ENCODE measurements at places on chromosomes 11 and 22.

DNA sequence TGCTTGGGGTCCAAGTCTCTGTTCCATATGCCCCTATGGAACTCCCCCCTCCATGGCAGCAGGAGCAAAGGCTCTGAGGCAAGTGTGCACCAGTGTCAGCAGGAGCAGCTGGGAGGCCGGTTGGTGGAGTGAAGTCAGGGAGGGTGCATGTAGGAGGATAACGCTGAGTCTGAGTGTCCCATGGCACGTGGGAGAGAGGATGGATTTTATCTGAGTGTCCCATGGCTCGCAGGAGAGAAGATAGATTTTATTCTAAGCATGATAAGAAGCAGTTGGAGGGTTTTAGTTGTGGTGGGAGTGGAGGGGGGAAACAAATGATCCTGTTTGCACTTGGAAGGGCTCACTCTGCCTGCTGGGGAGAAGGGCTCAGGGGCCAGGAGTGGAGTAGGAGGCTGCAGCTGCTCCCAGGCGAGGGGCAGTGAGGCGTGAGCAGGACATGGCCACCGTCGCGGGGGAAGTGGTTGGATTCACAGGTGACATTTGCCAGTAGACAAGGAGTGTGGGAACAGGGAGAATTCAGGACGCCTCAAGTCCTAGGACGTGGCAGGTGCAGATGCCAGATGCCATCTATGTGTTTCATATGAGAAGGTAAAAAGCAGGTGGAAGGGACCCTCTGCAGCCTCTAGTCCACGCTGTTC, 33.6 kb upstream of the PARVG start:
- no peak for DNase-seq

DNA sequence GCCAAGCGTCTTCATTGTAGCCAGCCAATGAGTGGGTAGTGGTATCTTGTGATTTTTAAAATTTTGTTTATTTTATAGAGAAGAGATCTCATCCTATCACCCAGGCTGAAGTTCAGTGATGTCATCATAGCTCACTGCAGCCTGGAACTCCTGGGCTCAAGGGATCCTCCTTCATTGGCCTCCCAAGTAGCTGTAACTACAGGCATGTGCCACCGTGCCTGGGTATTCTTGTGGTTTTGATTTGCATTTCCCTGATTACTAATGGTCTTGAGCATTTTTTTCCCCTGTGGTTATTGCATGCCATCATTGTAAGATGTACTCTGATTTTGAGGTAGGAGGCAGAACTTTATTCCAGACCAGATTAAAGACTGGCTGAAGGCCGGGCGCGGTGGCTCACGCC, 2.4 kb upstream of the DENND6B start:
- DNase-seq, result no peak

- DNase-seq, result no peak
Observed at GRCh38 chr22:19466126-19466716, 12.8 kb downstream of the UFD1 start.

- DNase-seq, result no peak
Observed at GRCh38 chr11:12170984-12171383, 60.6 kb downstream of the MICAL2 start.

- DNase-seq, result no peak
Observed at GRCh38 chr22:33020721-33021120, 37.5 kb downstream of the SYN3 start.

DNA sequence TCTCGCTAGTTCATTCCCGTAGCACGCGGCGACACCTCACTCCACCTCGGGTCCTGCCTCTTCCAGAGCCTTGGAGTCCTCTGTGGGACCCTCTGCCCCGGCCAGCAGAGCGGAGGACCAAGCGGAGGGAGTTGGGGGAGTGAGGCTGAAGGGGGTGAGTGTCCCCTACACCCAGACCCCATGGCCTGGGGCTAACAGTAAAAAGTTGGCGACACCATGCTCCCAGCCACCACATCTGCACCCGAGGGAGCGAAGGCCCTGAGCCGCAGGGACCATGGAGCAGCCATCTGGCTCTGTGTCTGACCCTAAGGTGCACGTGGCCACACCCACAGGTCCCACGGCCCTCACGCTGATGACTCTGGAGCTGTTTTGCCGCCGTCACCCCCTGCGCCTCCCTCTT, 293.8 kb downstream of the BRD1 start:
- no peak for DNase-seq

GRCh38 chr11:126537492-126537891, 182.0 kb downstream of the ST3GAL4 start:
- no peak for DNase-seq

DNA sequence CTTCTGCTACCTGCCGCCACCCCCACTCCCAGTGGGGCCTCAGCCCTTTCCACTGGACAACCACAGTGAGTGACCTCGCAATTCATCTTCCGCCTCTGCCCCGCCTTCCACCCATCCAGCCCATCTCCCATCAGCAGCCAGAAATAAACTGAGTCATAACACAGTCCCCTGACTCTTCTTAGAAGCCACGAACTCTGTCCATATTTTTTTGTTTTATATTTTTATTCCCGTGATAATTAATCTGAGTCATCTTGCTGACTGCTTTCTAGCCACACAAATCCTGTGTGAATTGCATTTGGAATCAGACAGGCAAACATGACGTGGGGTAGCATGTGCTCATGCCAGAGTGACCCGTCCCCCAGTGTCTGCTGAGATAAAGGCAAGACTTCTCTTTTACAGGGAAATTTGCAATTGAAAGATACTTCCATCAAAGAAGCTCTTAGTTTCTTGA, 7.0 kb downstream of the FADD start:
- DNase-seq, result no peak

DNA sequence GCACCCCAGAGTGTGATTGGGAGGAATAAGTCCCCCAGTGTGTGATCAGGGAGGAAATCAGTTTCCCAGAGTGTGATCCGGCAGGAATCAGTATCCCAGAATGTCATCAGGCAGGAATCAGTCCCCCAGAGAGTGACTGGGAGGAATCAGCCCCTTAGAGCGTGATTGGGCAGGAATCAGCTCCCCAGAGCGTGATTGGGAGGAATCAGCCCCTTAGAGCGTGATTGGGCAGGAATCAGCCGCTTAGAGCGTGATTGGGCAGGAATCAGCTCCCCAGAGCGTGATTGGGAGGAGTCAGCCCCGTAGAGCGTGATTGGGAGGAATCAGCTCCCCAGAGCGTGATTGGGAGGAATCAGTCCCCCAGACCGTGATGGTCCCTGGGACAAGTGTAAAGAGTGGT, 81.1 kb upstream of the EIF3D start:
- no peak for DNase-seq

DNA sequence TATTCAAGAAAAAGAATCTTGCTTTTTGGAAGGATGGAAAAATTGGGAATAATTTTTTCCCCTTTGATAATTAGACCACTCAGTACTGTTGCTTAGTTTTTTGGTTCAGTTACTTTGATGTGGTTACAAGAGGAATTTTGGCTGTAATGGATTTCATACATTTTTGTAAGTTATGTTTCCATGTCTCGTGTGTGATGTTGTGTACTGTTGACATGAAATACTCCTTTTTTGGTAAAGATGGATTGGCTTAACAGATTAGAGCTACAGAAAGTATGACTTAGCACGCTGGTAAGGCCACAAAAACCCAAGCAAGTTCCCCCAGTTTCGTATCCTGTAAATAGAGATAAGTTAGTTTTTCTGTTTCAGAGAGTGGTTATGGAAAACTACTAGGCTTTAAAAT, 11.9 kb downstream of the TBCEL start:
- no peak for DNase-seq

DNA sequence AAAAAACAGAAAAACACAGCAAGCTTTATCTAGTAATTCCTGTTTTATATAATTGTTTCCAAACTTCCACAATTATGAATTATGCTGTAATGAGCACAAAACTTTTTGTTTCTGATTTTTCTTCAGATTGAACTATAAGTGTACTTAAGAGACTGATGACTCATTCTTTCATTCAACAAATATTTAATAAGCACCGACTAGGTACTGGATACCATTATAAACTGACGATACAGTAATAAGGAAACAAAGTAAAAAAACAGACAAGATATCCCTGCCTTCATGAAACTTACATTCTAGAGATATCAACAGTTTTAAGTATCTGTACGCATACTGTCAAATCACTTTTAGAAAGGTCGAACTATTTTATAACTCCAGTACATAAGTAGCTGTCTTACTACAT, 78.6 kb downstream of the ME3 start:
- DNase-seq, result no peak

DNA sequence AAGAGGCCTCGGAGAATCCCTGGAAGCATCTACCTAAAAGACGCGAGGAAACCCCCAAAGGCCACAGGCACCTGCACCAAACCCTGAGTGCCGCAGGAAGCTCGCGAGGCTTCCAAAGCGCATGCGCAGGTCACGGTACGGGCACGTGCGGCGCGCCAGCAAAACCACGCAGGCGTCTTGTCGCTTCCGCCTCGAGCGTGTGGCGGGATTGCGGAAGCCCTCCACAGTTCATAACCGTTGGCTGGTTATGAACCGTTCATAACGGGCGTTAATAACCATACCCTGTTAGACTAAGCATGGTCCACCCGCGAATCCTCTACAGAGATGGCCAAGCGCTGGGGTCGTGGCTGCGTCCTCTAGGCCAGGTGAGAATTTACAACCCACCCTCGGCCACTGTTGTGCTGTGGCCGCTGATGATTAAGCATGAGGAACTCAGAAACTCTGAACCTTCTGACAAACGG, 46.4 kb downstream of the MORC2 start:
- DNase-seq, result no peak

DNA sequence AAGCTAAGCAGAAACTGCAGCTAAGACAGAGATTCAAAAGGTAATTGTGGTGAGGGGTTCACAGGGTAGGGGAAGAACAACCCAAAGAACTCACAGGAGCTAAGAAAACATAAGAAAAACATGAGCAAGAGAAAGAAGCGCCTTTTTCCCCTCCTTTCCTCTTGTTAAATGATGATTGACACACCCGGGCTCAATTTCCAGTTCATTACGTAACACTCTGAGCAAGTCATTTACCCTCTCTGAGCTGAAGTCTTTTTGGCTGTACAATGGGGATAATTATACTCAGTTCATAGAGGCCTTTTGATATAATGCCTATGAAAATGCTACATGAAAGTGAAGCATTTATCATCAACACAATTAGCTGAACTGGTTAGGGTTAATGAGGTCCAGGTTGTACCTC, 17.2 kb downstream of the LRP4 start:
- peak; percentile 31 for DNase-seq

GRCh38 chr22:48968201-48968959, 859.3 kb downstream of the BRD1 start:
- DNase-seq, result no peak

DNA sequence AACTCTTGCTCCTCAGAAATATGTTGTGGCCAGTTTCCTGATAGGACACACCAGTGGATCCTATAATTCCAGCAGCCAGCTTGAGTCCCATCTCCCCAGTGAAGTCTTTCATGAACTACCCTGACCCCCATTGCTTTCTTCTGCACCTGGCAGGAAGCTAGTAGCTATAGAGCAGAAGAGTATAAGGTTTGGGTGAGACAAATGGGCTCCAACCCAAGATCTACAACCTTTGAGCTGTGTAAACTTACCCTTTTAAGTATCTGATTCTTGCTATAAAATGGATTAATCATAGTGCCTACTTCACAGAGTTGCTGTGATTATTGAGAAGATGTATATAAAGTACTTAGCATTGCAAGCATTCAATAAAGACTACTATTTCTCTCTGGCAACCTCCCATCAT, 396.9 kb upstream of the CADM1 start:
- DNase-seq, result no peak

DNA sequence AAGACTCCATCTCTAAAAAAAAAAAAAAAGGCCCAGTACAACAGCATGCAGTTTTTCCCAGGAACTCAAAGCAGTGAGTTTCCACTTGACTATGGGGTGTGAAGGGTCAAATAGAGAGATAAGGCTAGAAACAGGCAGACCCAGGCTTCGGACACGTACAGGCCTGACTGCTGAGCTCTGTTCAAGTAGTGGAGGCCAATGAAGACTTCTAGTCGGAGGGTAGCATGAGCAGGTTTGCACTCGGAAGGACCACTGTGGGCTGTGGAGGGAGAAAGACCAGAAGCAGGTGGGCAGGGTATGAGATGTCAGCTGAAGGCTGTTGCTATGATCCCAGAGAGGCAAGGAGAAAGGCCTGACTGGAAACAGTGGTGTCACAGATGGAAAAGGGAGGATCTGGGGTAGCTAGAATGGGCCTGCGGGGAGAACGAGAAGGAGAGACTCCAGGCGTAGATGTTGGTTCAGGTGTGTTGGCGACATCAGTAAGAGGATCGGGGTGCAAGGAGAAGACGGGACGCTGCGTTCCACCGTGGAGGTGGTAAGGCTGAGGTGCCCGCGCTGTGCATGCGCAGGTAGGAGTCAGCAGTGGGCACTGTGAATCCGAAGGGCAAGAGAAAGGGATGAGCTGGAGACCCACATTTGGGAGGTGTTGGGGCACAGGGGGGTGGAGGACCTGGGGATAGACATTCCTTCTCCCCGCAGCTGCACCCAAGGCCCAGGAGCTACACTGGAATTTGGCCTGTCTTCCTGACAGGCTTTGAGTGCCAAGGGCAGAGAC, 49.4 kb upstream of the RAB1B start:
- DNase-seq, result no peak

GRCh38 chr11:130772266-130773227, 143.7 kb downstream of the SNX19 start:
- DNase-seq, result no peak

DNA sequence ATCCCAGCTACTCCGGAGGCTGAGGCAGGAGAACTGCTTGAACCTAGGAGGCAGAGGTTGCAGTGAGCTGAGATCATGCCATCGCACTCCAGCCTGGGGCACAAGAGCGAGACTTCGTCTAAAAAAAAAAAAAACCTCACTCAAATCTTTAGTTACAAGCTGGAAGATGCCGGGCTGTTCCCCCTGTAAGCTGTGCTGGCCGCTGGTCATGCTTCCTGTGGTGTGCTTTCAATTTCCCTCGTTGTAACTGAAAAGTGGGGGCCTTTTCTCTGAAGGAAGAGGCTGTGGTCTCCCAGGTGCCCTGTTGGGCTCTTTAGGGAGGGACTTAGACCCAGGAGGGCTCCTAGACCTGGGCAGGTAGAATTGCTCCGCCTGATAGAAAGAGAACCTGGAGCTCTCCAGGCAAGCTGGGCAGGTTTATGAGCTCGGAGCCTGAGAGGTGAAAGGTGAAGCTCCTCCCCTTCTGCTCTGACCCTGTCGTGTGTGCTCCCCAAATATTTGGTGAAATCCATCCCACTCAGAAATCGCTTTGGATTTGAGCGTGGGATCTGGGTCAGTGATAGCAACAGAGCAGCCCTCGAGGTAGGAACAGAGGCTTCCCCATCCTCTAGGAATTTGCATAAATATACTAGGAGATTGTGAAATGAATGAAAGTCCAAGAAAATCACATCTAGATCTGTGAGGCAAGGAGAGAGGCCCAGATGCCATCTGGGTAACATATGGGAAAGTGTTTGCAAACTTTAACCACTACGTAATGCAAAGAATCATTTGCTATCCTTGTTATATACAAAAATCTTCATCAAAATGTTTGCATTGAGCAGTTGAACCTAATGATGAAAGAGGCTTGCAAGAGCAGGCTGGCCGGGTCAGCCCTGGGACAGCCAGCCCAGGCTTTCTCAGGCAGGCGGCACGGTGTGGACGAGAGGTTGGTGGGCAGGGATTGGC, 154.3 kb downstream of the FBXO7 start:
- no peak for DNase-seq

DNA sequence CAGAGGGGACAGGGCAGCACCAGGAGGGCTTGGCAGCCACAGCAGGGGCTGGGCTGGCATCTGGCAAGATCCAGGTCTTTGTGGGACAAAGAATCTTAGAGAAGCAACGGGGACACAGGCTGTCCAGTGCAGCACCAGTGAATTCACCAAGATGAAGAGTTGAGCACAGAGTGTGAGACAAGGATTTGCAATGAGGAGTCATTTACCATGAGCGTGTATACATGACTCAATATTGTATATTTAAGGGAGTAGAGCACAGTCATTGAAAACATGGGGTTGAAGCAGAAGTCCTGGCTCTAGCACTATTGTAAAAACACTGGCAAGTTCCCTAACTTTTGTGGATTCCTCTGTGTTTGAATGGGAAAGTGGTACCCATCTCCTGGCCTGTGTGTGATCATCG, 3.5 kb downstream of the APOL1 start:
- DNase-seq, result no peak

All from NCI-H1436 treated with DMSO at 0.1 percent for 48 hours (cell line).